ENCODE measurements at places on chromosomes 16 and 17.

GRCh38 chr16:58046054-58046881 lies 20.7 kb downstream of the MMP15 start:
- DNase-seq = no peak

GRCh38 chr17:11935734-11936406 lies 61.4 kb downstream of the ZNF18 start:
- no peak for DNase-seq

GRCh38 chr17:4536742-4537411 lies 18.3 kb downstream of the MYBBP1A start:
- DNase-seq = no peak

GRCh38 chr16:48963901-48964615 lies 317.6 kb downstream of the CBLN1 start:
- DNase-seq = no peak
